ENCODE measurements at places on chromosomes 16 and 17.
A peak's percentile ranks its signal among the peaks of the same experiment; 100 is the strongest.

DNA sequence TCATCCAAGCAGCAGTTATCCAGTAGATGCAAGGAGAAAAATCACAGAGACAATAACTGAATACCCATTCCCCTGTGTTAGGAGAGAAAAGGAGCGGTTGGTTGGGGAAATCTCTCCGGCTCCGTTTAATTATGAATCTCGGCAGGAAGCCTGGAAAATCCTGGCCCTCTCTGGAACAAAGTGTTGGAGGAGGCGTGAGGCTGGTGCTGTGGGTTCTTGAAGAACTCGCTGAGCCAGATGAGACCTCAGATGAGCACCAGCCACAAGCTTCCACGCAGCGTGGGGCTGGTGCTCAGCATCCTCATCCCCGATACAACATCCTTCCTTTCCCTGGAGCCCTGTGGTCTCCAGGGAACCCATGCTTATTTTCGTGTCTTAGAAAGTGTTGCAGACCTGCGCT, 39.7 kb downstream of the CACNG4 start:
- DNase-seq: no peak

- DNase-seq: no peak
These were observed 221.3 kb downstream of the SEC14L1 start for GRCh38 chr17:77361986-77362620.

DNA sequence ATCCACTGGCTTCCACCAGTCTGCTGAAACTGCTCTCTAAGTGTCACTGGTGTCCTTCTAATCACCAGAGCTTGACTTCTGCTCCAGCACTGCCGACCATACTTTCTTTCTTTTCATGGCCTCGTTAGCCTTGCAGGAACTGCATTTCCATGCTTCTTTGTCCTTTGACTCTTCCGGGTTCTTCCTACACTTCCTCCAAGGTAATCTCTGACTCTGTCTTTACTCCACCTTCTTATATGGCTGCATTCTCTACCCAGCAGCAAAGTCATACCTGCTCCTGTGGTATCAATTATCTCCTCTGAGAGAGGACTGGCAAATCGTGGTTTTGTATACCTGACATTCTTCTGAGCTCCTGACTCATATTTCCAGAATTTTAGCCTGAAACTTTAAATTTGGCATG, 6.5 kb downstream of the HSD17B2 start:
- DNase-seq: no peak

DNA sequence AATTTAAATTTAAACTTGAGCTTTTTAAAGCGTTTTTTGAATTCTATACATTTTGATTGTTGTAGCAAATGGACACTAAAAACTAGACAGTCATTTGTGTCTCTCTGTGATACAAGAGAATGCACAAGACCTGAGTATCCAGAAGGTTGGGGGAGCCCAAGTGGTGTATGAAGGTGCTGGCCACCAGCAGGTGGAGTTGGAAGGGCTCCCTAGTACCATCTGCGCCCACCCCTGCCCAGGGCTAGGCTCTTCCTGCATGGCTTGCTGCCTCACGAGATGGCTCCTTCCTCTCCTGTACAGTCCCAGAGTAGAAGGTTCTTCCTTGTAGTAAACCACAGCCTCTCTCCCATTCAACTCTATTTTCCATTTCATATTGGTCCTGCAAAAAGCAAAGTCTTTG, 17.0 kb downstream of the GID4 start:
- no peak for DNase-seq

- no peak for DNase-seq
These were observed 436.8 kb downstream of the KCNJ2 start for GRCh38 chr17:70606086-70606485.

GRCh38 chr16:3608069-3608468, 3.3 kb downstream of the SLX4 start:
- no peak for DNase-seq

- DNase-seq: peak; percentile 69
These were observed 1.6 kb downstream of the PYCARD start for GRCh38 chr16:31200821-31201568.

Measured in CD4-positive, alpha-beta T cell treated with Interleukin-17A for 4 hours (primary cell).